Stimulated activated CD4-positive, alpha-beta T cell treated with anti-CD3 and anti-CD28 coated beads, Interleukin-15, amount 100 ng/mL, for 48 hours (primary cell): ENCODE measurements at places on chromosomes 2 and 18.

DNA sequence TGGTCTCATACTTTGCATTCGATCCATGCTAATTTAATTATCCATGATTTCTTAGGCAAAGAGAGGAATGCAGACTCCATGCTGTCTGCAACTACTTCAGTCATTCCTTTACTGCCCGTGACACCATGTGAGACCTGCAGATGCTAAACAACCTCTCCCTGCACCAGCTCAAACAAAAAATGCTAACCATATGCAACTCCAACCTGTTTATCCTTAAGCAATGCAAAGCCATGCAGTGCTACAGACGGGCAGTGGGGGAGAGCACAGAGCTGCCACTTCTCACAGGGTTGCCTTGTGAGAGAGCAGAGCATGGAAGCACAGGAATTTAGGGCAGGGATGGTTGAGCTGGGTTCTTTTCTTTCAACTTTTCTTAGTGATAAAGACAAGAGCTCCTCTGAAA lies 74.9 kb upstream of the KLHL14 start:
- DNase-seq: no peak

GRCh38 chr2:219665926-219666325 lies 38.5 kb downstream of the SLC4A3 start:
- DNase-seq: no peak

GRCh38 chr18:55078303-55078932 lies 119.2 kb upstream of the CCDC68 start:
- no peak for DNase-seq

DNA sequence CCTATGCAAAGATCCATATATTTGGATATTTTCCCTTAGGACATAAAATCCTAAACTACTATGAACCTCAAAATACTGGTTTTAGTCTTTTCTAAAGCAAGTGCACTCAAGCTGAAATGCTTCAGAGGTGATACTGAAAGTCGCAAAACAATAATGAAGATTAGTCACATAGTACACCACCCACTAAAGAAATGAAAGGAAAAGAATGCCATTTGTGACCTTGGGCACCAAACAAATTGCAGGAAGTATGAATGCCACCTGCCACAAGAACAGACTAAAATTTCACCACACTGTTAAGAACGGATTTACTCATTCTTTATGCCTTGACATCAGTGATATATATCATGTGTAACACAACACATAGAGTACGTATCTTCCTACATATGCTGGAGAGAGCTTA lies 161.5 kb downstream of the ZNF521 start:
- no peak for DNase-seq

DNA sequence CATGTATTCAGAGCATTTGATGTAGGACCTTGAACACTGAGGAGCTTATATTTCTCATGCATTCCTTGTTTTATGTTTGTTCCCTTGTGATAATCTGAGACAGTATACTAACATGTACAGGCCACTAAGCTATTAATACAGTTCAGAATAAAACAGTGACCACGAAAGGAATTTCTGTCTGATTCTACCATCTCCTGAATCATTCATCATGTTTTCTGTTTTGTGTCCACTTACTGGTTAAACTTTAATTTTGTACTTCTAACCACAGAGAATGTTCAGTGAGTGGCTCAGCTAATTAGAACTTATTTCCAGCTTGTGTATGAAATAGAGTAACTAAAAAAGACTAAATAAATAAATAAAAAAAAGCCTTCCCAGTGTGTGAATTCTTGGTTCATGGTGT lies 110.4 kb downstream of the LRP1B start:
- no peak for DNase-seq

GRCh38 chr2:15730545-15731212 lies 139.0 kb downstream of the DDX1 start:
- DNase-seq: no peak

DNA sequence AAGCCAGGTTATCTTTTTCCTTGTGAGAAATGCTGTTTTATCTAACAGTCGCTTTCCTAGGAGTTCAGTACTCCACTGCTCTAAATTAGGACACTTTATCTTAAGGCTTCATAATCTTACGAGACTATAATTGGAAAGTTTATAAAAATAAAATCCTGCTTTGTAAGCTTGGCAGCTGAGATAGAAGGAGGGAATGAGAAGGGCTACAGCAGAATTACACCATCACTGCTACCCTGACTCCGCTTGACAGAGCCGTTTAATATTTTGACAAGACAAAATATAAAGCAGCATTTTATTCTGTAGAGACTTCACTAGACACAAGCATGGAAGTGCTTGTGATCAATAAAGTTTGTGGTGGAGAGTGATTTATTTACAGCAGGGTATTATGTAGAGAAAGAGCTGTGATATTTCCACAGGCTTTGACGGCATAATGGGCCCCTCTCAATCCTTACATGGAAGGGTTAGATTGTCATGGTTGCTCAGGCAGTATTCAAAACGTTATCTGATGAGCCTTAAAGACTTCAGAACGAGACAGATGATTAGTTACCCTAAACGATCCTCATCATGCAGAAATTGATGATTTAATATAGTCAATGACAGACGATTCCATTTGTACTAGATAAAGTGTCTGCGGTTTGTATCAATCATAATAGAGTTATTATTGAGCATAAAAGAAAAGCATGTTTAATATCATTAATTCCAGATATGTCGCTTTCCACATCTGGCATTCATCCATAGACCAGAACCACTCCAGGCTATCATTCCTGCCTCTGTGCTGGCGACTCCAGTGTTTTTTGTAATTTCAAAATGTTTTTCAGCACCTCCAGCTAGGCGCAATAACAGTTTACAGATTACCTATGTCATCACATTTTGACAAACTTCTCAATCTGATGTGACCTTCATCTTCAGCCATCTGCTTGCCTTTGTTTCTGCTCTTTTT lies 242.2 kb downstream of the FIGN start:
- DNase-seq: no peak

- no peak for DNase-seq
These were observed 893 bp downstream of the CAVIN2 start for GRCh38 chr2:191845876-191846514.

DNA sequence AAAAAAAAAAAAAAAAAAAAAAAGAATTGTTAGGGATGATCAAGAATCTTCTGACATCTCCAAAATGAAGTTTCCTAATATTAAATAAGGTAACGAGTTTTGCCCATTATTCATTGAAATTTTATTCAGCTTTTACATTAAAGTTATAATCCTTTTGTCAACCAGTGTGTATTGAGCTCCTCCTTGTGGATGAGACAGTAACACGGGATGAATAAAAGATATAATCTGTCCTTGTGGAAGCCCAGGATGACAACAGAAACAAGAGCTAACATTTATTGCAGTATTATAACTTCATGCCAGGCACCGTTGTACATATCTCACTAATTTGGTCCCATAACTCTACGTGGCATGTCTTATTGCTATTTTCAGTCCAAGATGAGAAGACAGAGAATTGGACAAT lies 33.4 kb upstream of the SERPINB7 start:
- no peak for DNase-seq

DNA sequence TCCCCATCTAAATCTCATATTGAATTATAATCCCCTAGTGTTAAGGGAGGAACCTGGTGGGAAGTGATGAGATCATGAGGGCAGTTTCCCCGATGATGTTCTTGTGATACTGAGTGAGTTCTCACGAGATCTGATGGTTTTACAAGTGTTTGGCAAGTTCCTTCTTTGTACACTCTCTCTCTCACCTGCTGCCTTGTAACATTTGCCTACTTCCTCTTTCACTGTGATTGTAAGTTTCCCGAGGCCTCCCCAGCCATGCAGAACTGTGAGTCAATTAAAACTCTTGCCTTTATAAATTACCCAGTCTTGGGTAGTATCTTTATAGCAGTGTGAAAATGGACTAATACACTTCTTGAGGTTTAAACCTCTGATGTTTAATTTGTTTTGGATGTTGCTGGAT lies 177.5 kb downstream of the CD8B2 start:
- DNase-seq: no peak

- DNase-seq: no peak
These were observed 2003.0 kb upstream of the LRRTM1 start for GRCh38 chr2:82307511-82307910.

DNA sequence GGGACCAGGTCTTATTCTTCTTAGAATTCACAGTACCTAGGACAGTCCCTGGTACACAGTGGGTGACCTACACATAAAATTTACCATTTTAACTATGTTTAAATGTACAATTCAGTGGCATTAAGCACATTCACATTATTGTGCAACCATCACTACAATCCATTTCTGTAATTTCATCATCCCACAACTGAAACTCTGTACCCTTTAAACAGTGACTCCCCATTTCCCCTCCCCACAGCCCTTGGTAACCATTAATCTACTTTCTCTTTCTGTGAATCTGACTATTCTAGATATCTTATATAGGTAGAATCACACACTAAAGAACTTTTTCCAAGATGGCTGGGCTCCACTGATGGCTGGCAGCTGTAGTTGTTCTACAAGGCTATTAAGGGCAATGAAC lies 41.6 kb downstream of the GFPT1 start:
- DNase-seq: no peak

- DNase-seq: no peak
These were observed 75.0 kb upstream of the RBM44 start for GRCh38 chr2:237723602-237724001.

GRCh38 chr2:101185656-101186055 lies 34.5 kb upstream of the TBC1D8 start:
- DNase-seq: no peak

DNA sequence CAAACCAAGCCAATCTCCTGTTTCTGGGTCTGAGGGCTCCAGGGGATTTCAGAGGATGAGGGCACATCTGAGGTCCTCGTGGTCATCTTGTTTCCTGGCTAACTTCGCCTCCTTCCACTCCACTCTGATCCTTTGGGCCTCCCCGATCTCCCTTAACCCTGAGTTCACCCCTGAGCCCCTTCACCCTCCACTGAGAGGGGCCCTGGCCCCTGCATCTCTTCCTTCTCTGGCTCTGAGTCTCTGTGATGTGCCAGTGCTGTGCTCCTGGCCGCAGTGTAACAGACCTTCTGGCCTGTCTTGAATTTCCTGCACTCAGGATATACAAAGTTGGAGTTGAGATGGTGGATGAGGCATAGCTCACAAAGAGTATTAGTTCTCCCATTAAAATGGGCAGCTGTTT lies 84.7 kb upstream of the BOD1L2 start:
- DNase-seq: no peak

GRCh38 chr2:168566974-168567665 lies 111.0 kb downstream of the CERS6 start:
- DNase-seq: no peak

GRCh38 chr2:12556762-12557161 lies 160.0 kb upstream of the TRIB2 start:
- no peak for DNase-seq

- DNase-seq: no peak
These were observed 32.6 kb downstream of the MARCHF4 start for GRCh38 chr2:216339456-216340279.

- no peak for DNase-seq
These were observed 12.0 kb upstream of the MBP start for GRCh38 chr18:77144451-77145118.

DNA sequence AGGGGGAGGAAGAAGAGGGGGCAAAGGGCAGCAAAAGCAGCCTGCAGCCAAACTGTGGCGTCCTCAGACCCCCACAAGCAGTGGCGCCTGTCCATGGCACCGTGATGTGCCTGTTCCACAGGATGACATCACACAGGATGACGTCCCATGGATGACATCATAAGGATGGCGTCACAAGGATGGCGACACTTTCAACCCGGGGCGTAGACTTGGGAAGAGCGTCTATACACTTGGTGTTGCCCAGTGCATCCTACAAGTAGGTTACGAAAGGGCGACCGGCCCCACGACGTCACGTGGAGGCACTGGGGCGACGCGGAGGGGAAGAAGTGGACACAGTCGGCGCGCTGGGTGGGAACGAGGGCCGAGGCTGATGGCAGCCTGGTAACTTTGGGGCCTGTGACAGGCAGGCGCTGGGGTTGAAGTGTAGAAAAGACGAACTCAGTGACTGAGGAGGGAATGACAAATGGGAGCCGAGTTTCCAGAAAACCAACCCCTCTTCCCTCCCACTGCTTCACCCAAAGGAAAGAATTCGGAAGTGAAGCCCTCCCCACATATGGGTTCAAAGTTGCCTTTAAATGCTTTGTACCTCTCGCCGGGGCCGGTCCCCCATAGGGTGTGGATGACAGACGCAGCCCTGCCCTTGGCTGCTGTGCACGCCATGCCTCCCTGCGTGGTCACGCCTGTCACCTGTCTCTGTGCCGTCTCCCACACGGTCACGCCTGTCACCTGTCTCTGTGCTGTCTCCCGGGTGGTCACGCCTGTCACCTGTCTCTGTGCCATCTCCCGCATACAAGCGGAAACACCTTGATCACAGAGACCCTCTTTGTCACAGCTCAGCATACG lies 13.4 kb upstream of the KCNG2 start:
- no peak for DNase-seq

DNA sequence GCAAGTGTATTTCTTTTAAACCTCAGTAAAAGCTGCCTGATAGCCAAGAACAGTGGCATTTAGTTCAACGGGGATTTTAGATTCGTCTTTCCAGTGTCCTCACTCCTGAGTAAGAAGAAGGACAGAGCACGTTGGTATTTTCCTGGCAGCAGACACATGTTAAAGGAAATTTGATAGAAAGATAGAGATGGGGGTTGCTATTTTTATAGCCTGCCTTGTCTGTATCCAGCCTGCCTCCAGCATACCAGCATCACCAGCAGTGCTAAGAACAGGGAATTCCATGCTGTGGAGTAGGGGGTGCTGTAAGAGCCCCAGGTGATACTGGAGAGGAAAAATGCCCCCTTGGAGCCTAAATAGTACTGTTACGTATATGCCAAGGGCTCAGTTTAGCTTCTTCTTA lies 1.1 kb upstream of the SMYD1 start:
- DNase-seq: no peak

DNA sequence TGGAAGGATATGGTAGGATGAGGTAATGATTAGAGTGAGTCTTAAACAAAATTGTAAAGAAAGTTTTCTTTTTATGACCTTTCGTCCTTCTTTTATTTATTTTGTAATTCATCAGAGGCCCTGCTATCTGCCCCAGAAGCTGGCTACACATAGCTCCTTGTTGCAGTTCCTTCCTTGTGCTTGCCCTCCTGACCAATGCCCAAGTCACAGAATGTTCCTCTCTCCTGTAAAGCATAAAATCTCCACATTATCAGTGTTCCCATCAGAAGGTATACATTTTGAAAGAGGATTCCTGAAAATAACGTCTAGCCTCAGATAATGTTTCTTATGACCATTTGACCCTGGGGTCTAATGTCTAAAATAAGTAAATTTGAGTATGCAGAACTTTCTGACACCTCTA lies 78.3 kb downstream of the RND3 start:
- no peak for DNase-seq
